ENCODE measurements at places on chromosomes 13 and 19.

DNA sequence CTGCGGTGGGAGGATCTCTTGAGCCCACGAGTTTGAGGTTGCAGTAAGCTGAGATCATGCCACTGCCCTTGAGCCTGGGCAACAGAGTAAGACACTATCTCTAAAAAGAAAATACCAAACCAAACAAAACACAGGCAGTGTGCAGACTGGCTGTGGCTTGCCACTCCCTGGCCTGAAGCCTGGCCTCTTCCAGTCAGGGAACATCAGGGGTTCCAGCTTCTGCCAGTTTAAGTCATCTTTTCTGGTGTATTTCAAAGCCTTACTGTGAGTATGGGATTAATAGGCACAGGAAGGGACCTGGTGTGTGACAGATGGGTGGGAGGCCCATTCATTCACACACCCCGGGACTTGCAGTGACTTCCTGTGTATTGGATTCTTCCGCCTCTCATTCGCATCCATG lies 27.0 kb upstream of the F2RL3 start:
- peak; percentile 81 for DNase-seq

DNA sequence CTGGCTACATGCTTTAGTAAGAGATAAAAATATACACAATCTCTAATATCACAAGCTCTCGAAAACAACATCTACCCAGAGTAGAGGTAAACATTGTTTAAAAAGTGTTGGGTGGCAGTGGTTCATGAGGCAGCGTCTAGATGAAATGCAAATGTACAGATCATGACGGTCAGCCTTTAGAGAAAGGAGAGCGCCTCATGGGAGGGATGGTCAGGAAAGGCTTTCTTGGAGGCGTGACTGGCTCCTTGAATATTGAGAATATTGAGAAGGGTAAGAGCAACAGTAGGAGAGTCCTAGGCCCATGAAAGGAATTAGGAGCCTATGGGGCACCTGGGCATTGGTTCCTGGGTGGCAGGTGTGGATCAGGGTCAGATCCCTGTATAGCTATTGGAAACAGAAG lies 10.6 kb downstream of the HNRNPUL1 start:
- DNase-seq = no peak

DNA sequence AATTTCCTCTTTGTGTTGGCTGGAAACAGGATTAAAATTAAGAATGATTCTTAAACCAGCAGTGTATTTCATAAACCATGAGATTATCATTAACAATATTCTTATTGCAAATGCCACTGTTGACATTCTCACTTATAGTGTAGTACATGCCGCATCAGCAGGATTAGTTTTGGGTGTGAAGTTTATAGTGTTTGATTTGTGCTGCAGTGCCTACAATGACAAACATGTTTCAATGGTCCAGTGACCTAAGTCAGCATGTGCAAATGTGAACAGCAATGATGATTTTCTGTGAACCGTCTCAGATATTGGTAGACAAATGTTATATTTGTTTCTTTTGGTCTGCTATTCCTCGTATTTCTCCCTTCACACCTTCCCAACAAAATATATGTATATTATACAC lies 49.8 kb upstream of the TDRD3 start:
- DNase-seq = no peak

GRCh38 chr13:108560093-108560492 lies 69.3 kb upstream of the MYO16 start:
- DNase-seq = no peak

GRCh38 chr13:78595495-78596398 lies 7.6 kb downstream of the POU4F1 start:
- DNase-seq = peak; percentile 78

GRCh38 chr13:71587817-71588216 lies 279.2 kb downstream of the DACH1 start:
- DNase-seq = no peak

DNA sequence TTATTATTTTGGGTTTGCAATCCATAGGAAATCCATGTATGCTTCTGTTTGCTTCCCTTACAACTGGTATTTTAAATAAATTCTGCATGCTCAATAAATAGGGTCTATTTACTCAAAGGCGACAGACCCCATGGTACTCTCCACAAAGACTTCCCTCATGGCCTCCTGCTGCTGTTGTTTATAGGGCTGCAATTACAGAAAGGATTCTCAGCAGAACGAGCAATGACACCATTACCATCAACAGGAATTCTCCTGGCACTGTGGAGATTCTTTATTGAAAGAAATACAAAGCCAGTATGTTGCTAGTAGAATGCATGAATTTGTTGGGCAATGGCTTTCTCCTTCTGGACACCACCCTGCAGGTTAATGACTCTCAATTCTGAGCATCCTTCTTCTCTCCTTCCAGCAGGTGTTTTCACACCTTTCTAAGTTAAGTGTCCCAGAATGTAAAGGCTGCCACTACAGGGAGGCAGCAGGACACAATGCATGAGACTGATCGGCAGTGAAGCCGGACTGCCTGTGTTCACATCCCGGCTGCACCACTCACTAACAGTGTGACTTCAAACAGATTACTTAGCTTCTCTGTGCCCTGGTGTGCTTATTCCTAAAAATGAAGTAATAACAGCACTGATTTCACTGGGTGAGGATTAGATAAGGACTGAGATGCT lies 360.2 kb downstream of the DNAJC15 start:
- no peak for DNase-seq

GRCh38 chr19:7795555-7796161 lies 32.6 kb downstream of the CLEC4M start:
- DNase-seq = no peak

GRCh38 chr19:5451494-5451893 lies 3.7 kb upstream of the ZNRF4 start:
- no peak for DNase-seq

DNA sequence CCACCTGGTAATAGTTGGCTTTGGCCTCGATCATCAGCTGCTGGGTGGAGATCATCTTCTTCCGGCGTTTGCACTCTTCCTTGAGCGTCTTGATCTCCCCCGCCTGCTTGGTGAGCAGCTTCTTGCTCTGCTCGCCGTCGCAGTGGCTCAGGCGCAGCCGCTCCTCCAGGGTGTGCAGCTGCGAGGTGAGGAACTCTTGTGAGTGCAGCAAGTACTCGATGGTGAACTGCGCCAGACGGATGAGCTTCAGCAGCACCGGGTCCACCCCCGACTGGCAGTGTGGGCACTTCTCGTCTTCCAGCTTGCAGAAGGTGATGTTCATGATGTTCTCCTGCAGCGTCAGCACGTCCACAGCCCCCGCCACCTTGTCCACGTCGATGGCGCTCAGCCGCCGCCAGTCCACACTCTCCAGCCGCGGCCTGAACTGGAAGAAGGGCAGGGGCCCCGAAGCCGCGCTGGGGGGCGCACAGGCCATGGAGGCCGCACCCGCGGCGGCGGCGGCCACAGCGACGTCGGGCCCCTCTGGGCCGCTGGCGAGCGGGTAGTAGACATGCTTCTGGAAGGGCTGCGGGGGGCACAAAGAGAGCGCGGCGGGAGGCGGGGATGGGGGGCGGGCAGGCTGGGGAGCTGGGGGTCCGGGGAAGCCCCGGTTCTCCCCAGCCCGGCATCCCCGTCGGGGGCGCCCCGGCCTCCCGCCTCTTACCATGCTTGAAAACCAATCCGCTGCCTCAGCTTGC lies 3.0 kb downstream of the DZIP1 start:
- DNase-seq = peak; percentile 44

DNA sequence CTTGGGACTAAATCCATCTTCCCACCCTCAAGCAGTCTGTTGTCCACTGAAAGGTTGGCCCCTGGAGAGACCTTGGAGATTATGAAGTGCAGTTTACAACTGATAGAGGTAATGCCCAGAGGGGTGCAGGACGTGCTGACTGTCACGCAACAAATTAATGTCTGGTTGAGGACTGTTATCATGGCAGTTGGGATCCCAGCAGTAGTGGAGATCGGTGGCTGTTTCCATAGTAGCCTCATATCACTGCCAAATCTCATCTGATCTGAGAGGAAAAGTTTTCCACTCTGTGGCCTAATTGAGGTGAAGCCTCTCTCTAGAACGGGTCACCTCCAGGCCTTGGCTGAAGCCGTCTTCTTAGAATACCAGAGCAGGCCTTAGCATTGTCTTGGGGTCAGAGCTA lies 4.1 kb downstream of the TECR start:
- no peak for DNase-seq

- DNase-seq = no peak
Observed at GRCh38 chr13:48858122-48858902, 117.4 kb upstream of the FNDC3A start.

GRCh38 chr13:91922969-91923592 lies 524.7 kb downstream of the GPC5 start:
- DNase-seq = peak; percentile 55

- DNase-seq = no peak
Observed at GRCh38 chr19:57053401-57053800, 66.4 kb upstream of the USP29 start.

DNA sequence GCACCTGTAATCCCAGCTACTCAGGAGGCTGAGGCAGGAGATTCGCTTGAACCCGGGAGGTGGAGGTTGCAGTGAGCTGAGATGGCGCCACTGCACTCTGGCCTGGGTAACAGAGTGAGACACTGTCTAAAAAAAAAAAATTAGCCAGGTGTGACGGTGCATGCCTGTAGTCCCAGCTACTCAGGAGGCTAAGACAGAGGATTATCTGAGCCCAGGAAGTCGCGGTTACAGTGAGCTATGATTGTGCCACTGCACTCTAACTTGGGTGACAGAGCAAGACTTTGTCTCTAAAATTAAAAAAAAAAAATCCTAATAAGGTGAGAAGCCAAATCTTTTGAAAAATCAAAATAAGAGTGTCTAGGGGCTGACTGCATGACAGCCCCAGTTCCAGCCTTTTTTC lies 9.7 kb upstream of the CEBPA start:
- DNase-seq = no peak

All from osteoblast (primary cell).